Vagina (tissue), 2 donors: ENCODE measurements at places on chromosomes 6 and 20.

- DNase-seq = no peak
These were observed 18.5 kb upstream of the FAM184A start for GRCh38 chr6:119096721-119097565.

GRCh38 chr20:2524709-2525506, 11.5 kb upstream of the TMC2 start:
- DNase-seq = no peak

DNA sequence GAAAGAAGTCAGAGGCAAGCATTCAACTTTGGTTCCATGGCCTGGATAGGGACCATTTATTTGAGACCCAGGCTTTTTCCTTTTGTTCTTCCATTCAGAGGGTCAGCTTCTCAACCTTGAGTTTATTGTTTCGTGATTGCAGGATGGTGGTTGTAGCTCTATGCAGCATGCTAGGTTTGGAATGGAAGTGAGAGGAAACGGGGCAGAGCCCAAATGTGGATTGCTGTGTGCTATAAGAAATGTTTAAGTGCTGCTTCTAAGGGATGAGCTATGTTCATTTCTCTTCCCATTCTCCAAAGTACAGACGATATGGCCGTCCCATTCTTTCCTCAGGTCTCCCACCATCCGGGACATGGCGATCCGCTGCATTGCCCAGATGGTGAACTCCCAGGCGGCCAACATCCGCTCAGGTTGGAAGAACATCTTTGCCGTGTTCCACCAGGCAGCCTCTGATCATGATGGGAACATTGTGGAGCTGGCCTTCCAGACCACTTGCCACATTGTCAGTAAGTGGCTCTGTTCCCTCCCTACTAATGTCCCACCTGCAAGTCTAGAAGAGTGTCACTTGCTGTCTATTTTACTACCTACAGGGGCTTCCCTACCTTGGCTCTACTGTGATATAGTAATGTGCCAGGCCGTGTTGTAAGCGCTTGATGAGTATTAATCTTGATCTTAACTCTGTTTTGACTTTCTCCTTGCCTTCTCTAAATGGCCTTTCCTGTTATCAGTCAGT, 36.0 kb upstream of the CSE1L start:
- DNase-seq = no peak

GRCh38 chr6:26032340-26033084, 54.7 kb upstream of the HFE start:
- DNase-seq = no peak

DNA sequence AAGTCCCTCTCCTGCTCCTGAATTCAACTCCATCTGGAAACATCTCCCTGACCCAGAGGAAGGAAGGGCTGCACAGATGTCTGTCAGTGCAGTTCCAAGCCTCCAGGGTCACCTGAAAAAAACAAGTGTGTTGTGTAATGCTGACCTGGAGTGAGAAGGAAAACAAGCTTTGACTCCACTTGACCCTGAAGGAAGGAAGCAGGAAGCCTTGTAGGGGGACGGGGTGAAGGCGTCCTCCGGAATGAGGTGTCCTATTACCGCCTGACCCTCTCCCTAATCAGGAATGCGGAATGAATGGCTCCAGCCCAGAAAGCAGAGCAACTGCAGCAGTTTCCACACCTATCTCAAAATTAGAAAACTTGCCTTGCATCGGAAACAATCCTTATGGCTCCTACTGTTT, 13.9 kb upstream of the ADGRF5 start:
- peak; percentile 40 for DNase-seq

DNA sequence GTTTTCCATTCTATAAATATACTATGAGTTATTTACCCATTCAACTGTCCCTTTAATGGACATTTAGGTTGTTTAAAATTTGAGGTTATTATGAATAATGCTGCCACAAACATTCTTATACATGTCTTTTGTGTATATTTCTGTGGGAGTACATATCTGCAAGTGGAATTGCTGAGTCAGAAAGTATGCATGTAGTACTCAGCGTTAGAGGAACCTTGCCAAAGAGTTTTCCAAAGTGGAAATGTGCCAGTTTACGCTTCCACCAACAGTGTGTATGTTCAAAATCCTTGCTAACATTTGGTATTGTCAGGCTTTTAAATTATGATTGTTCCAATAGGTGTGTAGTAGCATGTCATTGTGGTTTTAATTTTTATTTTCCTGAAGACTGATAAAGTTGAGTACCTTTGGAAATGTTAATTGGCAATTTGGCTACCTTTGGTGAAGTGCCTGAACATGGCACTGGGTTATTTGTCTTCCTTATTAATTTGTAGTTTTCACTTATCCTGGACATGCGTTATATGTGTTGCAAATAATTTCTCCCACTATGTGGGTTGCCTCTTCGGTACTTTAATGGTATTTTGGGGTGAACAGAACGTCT, 341.2 kb downstream of the CD83 start:
- no peak for DNase-seq

DNA sequence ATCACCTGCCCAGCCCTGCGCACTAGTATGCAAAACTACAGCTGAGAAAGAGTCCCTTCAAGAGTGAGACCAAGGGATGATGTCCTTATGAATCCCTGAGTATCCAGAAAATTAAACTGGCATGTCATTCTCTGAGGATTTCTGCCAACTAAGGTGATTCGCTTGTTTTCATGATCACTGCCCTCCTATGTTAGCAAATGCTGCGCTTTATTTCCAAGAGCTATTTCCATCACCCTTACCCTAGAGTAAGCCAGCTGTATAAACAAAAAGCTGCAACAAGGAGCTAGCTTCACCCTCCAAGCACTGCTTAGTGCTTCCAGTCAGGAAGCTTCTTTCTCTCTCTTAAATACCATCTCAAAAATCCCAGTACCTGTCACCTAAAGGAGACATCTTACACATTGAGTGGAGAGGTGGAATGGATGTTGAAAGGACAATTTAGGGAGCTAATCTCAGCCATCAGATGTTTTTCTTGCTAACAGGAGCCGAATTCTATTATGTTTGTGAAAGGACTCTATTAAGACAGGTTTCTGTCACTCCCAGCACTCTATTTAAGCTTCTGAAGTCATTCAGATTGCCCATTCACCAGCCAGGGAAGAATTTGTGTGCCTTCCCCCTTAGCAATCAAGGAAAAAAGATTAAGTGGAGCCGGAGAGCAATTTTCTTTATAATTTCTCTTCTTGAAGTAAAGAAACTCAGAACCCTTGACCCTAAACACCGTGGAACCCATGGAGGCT, 322.2 kb downstream of the NRN1 start:
- DNase-seq = no peak

DNA sequence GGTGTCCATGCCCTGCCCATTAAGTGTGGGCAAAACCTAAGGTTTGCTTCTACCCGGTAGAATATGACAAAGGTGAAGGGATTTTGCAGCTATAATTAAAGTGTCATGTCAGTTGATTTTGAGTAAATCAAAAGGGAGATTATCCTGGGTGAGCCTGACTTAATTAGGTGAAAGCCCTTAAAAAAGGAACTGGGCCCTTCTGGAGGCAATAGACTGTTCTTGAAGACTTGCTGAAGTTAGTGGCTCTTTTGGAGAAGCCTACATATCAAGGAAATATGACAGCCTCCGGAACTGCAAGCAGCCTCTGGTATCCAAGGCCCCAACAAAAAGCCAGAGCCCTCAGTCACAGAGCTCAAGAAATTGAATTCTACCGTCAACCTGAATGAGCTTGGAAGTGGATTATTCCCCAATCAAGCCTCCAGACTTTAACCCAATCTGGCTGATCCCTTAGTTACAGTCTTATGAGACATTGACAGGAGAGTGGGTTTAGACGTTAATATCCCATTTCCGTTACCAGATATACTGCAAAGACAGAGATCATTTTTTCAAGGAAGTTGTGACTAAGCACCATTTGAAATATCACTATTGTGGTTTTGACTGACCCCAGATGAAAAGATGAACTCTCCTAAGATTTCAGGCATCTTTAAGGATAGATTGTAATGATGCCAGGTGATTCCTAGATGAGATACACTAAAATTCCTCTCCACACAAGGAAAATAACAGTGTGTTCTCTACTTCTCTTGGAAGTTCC, 303.4 kb downstream of the PLCB1 start:
- no peak for DNase-seq

DNA sequence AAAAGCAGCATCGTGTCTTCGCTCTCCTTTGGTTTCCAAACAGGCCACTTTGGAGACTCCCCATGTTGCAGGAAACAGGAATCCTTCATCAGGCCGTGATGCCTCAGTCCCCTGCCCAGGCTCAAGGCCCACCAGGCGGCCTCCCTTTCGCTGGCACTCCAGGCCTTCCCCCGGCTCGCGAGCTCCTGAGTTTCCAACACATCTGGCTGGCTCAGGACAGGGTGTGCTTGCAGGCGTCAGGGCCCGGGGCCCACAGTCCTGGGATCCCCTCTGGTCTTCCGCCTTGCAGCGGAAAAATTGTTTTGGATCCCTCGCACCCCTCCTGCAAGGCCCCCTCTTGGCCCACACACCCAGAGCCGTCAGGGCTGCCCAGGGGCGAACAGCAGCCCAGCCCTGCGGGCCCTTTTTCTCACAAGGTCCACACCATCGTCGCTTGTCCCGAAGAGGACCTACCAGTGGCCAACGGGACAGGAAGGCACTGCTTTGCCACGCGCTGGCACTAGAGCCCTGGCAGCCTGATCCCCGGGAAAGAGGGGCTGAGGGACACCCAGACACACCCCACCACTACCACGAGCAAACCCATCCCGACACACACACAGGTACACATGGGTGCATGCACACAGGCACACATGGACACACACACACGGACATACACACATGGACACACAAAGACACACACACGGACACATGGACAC, 1930.9 kb upstream of the DEFB115 start:
- no peak for DNase-seq

DNA sequence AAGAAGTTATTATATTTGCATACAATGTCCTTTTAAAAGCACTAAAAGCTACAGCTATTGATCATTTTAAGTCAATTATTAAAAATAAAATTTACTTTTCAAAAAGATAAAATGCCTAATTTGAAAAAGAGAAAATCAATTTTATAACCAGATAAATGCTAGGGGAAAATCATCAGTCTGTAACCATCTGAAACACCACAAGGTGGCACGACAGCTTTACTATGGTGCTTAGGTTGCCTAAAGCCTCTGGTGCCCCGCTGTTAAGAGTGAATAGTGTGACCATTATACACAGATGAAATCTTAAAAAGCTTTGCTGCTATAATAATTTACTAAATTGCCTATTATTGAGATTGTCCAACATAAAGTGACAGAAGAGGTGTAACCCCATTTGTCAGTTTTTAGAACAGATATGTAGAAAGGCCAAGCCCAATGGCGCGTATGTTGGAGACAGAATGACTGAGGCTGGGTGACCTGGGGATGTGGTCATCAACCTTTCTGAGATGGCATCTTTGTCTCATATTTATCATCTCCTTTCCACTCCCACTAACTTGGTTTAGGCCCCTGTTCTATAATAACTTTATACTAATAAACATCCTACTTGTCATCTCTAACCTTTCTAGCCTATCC, 100.8 kb downstream of the MOXD1 start:
- DNase-seq = no peak

DNA sequence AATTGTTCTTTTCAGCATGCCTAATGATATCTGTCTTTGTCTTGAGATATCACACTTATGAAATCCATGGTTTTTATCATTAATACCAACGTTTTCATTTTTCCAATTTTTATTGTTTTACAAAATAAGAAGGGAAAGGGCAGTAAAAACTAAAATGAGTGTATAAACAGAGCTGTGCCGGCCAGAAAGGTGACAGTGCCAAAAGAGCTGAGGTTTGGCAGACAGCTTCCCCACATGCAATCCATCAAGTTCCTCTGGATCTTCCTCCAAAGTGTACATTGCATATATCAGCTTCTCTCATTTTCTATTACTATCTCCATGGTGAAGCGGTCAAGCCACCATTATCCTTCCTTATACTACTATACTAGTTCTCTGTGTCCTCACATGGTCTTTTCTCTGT, 10.1 kb upstream of the TMEM244 start:
- no peak for DNase-seq

GRCh38 chr6:25960734-25961133, 1.9 kb upstream of the TRIM38 start:
- DNase-seq = no peak

- DNase-seq = no peak
These were observed 5.6 kb upstream of the NRM start for GRCh38 chr6:30696432-30696831.
